RKO (cell line): ENCODE measurements at places on chromosomes 3 and 15.

- DNase-seq, result peak; percentile 52
These were observed 238.2 kb downstream of the GREM1 start for GRCh38 chr15:32956006-32956405.

DNA sequence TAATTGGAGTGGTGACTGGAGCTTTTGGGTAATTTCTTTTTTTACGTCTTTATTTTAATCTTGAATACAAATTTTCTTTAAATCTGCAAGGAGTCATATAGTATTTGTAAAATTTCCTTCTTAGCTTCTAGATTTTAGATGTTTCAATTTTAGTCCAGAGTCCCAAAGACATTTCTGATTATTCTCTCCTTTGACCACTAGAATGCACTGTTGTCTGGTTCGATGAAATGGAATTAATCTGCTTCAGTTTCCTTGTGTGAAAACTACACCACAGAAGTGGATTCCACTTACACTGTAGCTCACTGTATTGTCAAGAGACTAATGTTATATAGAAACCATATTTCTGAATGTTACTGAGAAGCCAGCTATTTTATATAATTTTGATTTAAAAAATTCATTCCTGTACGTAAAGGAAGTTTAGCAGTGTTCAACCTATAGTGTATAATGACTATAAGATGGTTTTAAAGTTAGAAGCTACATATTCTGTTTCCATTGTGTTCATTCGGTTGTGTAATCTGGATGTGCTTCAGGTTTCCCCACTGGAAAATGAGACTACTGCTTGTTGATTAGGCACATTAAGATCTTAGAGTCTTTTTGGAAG lies 6.1 kb downstream of the GRAMD1C start:
- peak; percentile 54 for DNase-seq

- no peak for DNase-seq
These were observed 131.0 kb upstream of the KLHL25 start for GRCh38 chr15:85925649-85926237.

GRCh38 chr3:184553385-184553784 lies 8.2 kb upstream of the EPHB3 start:
- DNase-seq, result no peak

DNA sequence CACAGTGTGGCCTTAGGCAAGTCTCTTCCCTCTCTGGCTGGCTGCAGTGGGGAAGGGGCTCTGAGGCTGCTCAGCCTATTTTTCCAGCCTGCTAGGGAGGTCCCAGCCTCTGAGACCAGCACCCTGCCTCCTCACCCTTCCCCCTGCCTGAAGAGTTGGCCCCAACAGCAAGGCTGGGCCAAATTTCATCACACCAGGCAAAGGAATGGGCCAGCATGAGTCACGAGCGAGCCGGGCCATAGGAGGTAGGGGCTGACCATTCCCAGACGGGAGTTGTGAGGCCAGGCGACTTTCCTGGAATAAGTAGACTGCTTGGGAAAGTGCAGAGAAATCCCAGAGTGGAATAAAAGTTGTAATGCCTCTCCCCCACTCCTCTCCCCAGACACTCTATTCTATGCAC lies 5.7 kb upstream of the FBLN2 start:
- no peak for DNase-seq

- no peak for DNase-seq
These were observed 982.8 kb downstream of the ROBO1 start for GRCh38 chr3:78785004-78785403.

GRCh38 chr15:34271493-34271892 lies 46.7 kb downstream of the EMC4 start:
- no peak for DNase-seq

- no peak for DNase-seq
These were observed 54.0 kb downstream of the OTOL1 start for GRCh38 chr3:161550491-161551195.
